ENCODE measurements at places on chromosomes 3 and 15. TPM values are rescaled to one million over a fixed set of nuclear protein-coding genes. Genes with fewer than 3 reads are reported as not detected.

WDR93 gene
- total RNA-seq: not detected

IL17RD gene
- total RNA-seq: 4.4 TPM

CCR9 gene
- total RNA-seq: not detected

ONECUT1 gene
- not detected for total RNA-seq

ASB14 gene
- not detected for total RNA-seq

PGBD4 gene
- total RNA-seq: 1.6 TPM

NPAP1 gene
- total RNA-seq: not detected

RAD51 gene
- 1.1 TPM for total RNA-seq

HCN4 gene
- total RNA-seq: not detected

TMOD2 gene
- 11.0 TPM for total RNA-seq

ANKUB1 gene
- total RNA-seq: 0.16 TPM

LSAMP gene
- 0.12 TPM for total RNA-seq

GOLGA6L7 gene
- total RNA-seq: not detected

GOLGA6L10 gene
- total RNA-seq: 0.36 TPM

RASA2 gene
- total RNA-seq: 42.2 TPM

FBLN2 gene
- total RNA-seq: 493 TPM

NAALADL2 gene
- 30.5 TPM for total RNA-seq

TMEM212 gene
- total RNA-seq: not detected

RFC4 gene
- total RNA-seq: 6.5 TPM

CTNNB1 gene
- 755 TPM for total RNA-seq

TMEM44 gene
- 17.7 TPM for total RNA-seq

AHSG gene
- not detected for total RNA-seq

PRR23E gene
- total RNA-seq: not detected

IRAK2 gene
- 5.6 TPM for total RNA-seq

CIAO2A gene
- 33.1 TPM for total RNA-seq

CIDEC gene
- not detected for total RNA-seq

CFAP44 gene
- 3.0 TPM for total RNA-seq

ITIH3 gene
- 1.1 TPM for total RNA-seq

MAGI1 gene
- 63.4 TPM for total RNA-seq

VEPH1 gene
- 17.2 TPM for total RNA-seq

OXTR gene
- total RNA-seq: 41.3 TPM

HDC gene
- total RNA-seq: not detected

C3orf85 gene
- not detected for total RNA-seq

REC114 gene
- not detected for total RNA-seq

USP19 gene
- total RNA-seq: 51.3 TPM

CD86 gene
- not detected for total RNA-seq

GOLGA6L9 gene
- 1.6 TPM for total RNA-seq

MNS1 gene
- 0.73 TPM for total RNA-seq

WDR73 gene
- 27.6 TPM for total RNA-seq

PPP1R14D gene
- total RNA-seq: not detected

CATSPER2 gene
- total RNA-seq: 0.65 TPM

CX3CR1 gene
- total RNA-seq: 0.16 TPM

PPCDC gene
- 11.1 TPM for total RNA-seq

FBXO40 gene
- not detected for total RNA-seq

CYP8B1 gene
- total RNA-seq: not detected

LRRIQ4 gene
- total RNA-seq: 0.16 TPM
